ENCODE measurements at places on chromosomes 4 and X. TPM values are rescaled to one million over a fixed set of nuclear protein-coding genes. Genes with fewer than 3 reads are reported as not detected.

DNA sequence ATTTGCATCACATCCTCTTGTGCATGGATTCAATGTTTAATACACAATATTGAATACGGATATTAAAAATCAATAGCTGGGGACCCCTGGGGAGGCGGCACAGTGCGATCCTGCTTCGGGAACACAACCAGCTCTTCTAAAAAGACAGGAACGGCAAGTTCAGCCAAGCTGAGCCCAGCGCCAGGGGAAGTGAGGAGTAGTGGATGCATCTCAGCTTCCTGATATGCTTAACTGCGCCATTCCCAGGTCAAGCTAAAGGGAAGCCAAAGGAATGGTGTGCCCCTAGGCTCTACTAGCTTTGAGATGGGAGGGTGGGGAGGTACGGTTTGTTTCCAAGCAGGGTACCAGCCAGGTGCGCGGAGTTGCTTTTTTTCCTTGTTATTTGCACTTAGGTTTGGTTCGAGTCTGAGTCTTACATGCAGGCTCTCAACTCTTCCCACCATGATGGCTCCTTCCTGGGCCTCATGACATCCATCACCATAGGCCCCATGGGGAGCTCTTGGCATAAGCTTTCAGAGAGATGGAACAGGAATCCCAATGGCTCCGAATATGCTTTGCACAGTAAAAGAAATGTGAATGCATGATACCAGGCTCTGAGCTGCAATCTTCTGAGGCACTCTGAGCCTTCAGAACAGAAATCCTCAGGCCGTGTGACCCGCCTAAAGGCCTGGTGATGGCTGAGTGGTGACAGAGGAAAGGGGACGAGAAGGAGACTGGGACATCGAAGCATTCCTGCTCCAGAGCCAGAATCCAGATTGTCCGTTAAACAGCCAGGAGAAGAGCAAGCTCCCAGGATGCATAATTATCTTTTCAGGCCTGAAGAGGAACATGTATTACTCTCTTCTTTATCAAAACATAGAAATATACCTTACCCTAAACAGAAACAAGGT is 51.8 kb upstream of the BCOR start:
- DNase-seq = no peak

- DNase-seq = no peak
Observed at GRCh38 chr4:142355421-142355930, 490.6 kb downstream of the INPP4B start.

DNA sequence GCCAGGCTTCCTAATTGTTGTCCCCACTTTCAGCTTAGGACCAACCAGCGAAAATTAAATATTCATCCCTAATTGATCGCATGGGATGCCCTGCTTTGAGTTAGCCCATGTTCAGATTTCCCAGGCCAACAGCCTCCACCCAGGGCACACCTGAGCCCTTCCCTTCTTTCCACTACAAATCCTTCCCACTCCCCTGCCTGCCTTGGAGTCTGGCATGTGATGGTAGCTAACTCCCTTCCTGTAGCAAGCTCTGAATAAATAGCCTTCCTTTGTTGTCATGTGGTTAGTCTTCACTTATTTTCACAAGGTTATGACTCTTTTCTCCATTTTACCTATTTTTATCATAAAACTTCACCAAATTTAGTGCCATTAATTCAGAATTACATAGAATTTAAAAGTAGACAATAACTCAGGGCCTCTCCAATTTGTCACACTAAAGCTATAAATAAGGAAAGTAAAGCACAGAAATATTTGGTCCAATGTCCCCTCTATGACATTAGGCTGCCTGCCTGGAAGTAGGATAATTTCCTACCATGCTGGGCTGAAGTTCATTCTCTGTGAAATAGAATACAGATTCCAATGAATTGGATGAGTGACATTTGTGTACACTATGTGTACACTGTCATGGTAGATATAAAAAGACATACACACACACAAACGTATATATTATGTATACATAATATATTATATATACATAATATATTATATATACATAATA is 166.4 kb upstream of the CPEB2 start:
- DNase-seq = no peak

DNA sequence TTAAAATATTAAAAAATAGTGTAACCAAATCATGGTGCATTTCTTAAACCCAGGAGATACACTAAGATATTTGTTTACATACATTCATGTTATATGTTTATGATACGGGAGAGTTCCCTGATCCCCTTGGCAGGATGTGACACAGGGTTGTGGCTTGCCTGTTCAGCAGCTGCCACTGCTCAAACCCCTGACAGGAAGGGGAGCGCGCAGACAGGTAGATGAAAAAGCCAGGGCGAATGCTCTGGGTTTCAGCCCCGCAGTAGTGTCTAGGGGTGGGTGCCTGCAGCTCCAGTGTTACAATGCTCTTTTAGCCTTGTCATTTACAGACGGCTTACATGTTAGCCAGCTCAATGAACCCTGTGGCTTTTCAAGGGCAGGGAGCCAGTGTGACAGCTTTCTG is 1343.8 kb upstream of the IGFBP7 start:
- DNase-seq = no peak

GRCh38 chr4:24630937-24631336 is 46.6 kb upstream of the DHX15 start:
- no peak for DNase-seq

- no peak for DNase-seq
Observed at GRCh38 chr4:53640576-53641453, 49.5 kb upstream of the LNX1 start.

DNA sequence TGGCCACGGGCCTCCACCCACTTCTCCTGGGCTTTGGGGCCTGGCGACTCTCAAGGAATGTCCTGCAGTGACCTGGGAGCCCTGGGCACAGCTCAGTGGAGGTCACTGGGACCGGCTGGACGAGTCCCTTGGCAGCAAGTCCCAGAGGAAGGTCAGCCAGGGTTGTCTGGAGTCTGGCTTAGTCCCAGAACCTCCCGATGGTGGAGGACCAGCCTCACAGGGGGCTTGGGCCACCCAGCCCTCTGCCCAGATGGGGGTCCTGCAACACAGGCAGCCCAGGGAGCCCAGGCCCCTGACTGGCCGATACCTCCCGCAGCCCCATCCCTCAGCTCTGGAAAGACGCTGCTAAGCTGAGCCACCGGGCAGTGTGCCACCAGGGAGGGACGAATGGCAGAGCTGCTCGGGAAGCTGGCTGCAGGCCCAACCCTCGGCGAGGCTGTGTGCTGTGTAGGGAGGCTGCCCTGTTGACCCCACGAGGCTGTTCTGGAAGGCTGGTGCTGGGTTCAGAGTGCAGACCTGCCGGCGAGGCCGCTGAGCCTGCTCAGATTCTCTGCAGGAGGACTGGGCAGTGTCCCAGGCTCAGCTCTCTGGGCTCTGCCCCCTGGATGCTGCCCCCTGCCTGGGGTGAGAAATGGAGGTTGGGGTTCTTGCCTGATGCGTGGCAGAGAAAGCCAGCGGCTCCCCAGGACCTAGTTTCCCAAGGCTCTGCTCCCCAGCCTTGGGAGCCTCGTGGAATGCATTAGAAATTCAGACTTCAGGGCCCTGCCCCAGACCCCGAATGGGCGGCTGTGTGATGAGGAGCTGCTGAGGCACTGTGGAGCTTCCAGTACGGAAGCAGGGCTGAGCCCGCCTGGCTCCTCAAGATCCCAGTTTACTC is 61.7 kb downstream of the ADRA2C start:
- peak; percentile 17 for DNase-seq

DNA sequence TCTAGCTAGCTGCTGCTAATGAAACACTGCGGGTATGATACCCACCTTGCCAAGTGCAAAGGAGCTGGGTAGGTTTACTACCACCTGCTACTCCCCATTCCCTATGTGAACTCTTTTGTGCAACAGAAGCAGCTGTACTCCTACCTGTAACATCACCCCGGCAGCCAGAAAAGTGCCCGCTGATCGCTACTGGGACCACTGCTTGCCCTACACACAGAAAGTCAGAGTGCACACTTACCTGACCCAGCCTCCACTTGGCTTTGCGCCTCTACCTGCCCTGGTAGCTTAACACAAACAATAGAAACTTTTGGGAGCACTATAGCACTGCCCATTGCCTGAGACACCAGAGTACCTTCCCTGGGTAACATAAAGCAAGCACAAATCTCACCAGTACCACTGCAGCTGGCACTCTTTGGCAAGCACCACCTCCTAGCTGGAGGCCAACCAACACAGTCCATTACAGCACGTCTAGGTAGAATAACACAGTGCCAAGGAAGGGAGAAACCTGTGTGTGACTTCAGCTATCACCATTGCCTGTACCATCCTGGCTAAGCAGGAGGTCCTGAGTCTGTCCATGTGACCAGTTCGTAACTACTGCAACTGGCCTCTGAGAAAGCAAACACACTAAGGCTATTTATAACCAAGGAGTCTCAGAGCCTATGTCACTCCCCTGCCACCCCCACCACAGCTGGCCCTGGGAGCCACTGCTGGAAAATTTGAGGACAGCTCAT is 80.1 kb downstream of the CENPC start:
- peak; percentile 55 for DNase-seq

DNA sequence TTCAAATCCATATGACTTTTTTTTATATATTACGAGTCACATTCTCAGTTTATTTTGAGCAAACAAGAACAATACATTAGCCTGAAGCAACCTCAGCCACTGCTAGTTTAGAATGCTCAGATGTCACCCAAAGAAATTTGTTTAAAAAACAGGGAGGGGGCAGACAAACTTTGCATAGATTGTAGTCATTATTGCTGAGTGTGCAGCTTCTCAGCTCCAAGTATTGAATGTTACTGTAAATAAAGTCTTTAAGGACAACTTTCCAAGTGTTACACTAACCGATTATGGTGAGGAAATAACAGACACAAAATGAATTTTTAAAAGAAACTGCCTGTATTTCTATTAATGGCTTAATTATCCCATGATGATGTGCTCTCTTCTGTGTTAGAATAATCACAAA is 519.5 kb upstream of the GALNT7 start:
- no peak for DNase-seq

DNA sequence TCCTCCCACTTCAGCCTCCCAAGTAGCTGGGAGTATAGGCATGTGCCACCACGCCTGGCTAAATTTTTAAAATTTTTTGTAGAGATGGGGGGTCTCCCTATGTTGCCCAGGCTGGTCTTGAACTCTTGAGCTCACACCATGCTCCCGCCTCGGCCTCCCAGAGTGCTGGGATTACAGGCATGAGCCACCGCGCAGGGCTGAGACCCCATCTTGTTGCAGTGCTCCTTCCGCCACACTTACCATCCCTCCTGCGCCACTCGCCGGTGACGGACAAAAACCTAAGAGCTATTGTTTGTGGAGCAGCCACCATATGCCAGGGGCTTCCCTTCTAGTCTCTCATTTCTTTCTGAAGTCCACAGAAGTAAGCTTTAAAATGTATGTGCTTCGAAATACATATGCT is 34.5 kb downstream of the NSG1 start:
- DNase-seq = no peak

DNA sequence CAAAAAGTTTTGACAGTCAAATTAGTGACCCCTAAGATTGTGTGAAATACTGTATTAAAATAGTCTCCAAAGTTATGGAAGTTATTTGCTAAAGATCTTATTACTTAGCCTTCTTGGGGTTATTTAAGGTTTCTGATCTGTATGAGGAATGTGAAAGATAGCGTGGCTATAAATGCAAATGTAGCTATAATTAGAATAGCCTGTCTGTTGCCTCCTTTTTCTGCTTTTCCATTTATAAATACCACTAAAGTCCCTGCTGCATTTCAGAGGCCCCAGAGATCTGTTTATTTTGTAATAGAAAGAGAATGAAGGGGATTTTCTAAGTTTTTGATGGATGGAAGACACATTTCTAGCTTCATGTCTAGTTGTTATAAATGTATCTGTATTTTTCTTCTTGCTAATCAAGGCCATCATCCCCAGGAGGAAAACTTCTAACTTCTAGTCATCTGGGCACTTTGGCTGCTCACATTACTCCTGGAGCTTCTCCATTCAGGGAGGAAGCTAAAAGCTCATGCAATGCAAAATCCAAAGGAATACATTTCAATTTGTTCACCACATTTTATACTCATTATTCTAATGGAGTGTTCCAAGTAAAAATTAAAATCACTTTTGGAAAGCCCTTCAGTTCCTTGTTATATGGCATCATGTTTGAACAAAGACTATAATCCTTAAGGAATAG is 73.9 kb downstream of the INTS12 start:
- DNase-seq = no peak

- peak; percentile 20 for DNase-seq
Observed at GRCh38 chr4:130336585-130337217, 1240.7 kb downstream of the C4orf33 start.

DNA sequence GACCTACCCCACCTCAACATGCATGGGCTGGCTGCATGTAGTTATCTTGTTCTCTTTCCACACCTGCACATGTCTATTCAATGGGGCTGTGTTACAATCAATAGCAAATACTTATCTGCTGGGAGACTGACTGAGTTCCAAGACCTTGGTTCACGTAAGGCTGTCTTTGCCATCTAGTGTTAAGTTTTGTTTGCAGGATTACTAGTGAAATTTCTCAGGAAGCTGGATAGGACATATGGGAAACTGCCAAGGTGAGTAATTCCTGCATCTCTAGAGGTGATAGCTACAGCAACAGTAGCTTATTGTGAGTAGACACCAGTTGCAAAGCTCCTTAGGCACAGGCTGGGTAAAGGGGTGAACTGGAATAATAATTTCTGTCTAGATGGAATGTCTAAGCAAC is 177.5 kb downstream of the ENOX2 start:
- no peak for DNase-seq

DNA sequence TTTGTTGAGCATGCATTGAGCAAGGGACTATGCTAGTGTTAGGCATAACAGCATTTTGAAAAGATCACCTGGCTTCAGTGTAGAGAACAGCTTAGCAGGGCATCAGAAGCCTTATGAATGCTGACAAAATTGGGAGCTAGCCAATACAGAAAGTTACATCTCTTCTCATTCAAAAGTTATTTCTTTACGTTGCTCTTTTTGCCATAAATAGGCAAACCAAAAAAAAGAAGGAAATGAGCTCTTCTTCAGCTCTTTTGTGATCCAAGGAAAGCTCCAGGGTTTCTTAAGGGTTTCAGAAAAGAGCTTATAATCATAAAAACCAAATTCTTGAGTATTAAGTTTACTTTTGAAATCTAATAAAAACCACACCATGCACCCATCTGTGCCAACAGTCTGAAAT is 35.2 kb upstream of the LNX1 start:
- DNase-seq = peak; percentile 10

DNA sequence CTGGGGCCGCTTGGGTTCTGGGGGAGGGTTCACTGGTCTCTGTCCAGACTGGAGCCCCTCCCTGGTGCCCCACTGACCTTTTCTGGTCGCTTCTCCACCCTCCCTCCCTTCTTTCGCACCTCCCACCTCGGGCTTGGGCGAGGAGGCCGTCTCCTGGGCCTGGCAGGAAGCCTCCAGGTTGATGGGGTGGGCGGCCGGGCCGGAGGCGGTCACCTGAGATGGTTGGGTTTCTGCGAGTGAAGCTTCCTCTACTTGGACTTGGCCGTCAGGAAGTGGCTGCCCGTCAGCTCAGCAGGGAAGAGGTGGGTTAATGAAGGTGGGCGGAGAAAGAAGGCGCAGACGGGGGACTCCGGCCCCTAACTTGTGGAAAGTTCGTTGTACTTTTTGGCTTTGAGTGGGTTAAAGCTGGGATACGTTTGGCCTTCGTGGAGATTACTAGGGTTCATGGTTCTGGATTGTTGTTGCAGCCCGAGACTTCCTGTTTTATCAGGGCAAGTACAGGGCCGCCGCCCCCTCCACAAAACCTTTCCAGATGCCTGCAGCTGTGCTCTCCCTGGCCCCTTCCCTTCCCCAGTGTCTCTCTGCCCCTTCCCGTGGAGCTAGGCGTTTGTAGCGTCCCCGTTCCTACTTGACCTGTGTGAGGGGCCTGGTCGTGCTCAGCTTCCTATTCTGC is 1.2 kb downstream of the AKAP17A start:
- DNase-seq = peak; percentile 21

GRCh38 chr4:172207258-172207657 is 394.1 kb downstream of the GALNTL6 start:
- no peak for DNase-seq

ABLIM2 gene
- total RNA-seq = under 0.01 TPM

CLOCK gene
- 53.4 TPM for total RNA-seq

ADAMTS3 gene
- total RNA-seq = 2.5 TPM

EREG gene
- 0.36 TPM for total RNA-seq
